Naive thymus-derived CD4-positive, alpha-beta T cell (primary cell): ENCODE measurements at places on chromosomes 11 and 22. TPM values are rescaled to one million over a fixed set of nuclear protein-coding genes. Genes with fewer than 3 reads are reported as not detected.

NECTIN1 gene
- total RNA-seq, result 2.1 TPM

LRRC55 gene
- not detected for total RNA-seq

NXPE1 gene
- not detected for total RNA-seq

VSIG2 gene
- 0.19 and 0.25 TPM in 2 replicates for total RNA-seq

KREMEN1 gene
- total RNA-seq, result not detected in 2 replicates

MPEG1 gene
- 4.2 TPM for total RNA-seq

FZD4 gene
- not detected for total RNA-seq

CCDC87 gene
- total RNA-seq, result not detected

TYR gene
- not detected for total RNA-seq

TMEM191B gene
- total RNA-seq, result 4.2 TPM

IGLL1 gene
- not detected in 2 replicates for total RNA-seq

USP35 gene
- 15.2 TPM for total RNA-seq

LIF gene
- not detected for total RNA-seq

LSP1 gene
- 281 TPM for total RNA-seq

SLC37A2 gene
- total RNA-seq, result 1.9 TPM

PKP3 gene
- not detected in 2 replicates for total RNA-seq

CHRNA10 gene
- 2.5 and 3.4 TPM in 2 replicates for total RNA-seq

TEX12 gene
- not detected for total RNA-seq

GRCh38 chr22:31210556-31211421 is 1.3 kb upstream of the LIMK2 start:
- no peak for DNase-seq

DNA sequence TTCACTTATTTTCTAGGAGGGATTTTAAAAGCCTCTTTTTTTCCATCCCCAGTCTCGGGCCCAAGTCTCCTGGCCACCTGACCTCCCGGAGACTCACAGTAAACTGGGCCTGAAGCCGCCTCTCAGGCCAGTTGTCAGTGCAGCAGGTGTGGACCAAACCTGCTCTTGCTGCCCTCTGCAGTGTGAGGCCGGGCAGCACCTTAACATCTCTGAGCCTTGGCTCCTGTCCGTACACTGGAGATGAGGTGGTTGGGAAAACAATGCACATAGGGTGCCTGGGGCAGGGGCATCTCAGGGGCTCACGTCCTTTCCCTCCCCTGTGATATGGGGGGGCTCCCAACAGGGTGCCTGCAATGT is 45.1 kb downstream of the PHF21B start:
- no peak for DNase-seq

DNA sequence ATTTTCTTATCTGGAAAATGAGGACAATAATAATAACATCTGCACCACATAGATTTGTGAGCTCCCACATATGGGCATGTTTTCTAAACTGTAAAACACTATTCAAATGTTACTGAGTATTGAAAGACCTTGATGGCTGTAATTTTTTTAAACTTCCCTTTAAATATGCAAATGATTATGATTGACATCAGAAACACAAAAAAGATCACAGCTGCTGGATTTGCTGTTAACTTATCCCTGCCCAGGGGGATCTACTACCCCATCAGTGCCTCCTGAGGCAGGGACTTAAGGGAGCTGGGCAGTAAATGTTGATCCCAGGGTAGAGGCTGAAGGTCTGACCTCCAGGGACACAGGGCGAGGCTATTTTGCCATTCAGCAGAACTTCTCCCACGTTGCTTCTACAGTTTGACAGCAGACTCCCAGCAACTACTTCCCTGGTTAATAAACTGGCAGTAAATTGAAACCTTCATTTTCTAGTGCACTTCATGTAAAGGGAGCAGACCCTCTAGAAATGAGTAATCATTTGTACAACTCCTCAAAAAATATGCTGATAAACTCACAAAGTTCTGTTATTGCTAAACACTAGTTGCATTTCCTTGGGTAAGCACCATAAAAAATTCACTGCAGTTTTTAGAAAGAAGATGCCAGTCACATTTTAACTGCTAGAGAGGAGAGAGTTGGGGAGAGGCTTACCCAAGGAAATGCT is 20.3 kb downstream of the TMPRSS5 start:
- no peak for DNase-seq

GRCh38 chr11:28701760-28702449 is 593.7 kb downstream of the METTL15 start:
- no peak for DNase-seq

DNA sequence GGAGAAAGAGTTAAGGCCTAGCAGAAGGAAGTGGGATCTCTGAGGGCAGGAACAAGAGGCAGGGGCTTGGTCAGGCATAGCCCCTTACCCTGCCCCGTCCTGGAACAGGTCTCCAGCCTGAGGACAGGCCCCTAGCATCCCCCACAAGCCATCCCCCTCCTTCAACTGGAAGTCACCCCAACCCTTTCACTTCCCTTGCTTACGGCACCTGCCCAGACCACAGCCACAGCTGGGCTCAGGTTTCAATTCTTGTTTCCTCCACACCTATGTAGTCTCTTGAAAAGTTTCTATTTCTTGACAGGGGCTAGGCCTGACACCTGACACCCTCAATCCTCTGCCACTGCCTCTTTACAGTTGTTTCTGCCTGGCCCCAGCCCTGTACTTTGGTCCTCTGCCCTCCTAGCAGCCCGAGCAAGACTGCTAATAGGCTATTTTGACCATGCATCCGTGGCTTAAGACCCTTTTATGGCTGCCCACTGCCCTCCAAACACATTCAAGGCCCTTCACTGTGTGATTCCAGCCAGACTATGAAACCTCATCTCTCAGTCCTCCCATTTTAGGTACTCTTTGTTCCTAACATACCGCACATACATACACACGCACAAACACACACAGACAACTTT is 10.9 kb upstream of the FCHSD2 start:
- DNase-seq, result peak; percentile 53

DNA sequence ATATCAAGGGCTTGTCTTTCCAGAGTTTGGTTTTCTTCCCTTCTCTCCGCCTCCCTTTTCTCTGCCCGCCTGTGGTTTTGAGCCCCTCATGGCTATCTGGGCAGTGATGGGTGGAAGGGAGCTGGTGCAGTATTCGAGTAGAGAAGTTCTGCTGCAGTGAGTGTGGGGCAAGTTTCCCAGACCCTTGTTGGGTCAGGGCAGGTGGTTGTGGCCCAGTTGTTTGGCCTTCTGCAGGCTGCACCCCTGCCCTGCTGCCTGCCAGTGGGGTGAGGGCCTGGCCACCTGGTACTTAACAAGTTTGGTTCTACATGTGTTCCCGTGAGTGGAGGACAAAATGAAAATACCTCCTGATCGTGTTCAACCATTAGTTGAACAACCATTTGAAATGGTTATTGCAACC is 65.2 kb downstream of the PTPRJ start:
- DNase-seq, result no peak

GRCh38 chr22:32964411-32965057 is 93.6 kb downstream of the SYN3 start:
- DNase-seq, result no peak

- no peak for DNase-seq
These were observed 3.3 kb upstream of the GCAT start for GRCh38 chr22:37804352-37804880.

- no peak for DNase-seq
These were observed 6.0 kb upstream of the MAPK11 start for GRCh38 chr22:50276143-50276542.

DNA sequence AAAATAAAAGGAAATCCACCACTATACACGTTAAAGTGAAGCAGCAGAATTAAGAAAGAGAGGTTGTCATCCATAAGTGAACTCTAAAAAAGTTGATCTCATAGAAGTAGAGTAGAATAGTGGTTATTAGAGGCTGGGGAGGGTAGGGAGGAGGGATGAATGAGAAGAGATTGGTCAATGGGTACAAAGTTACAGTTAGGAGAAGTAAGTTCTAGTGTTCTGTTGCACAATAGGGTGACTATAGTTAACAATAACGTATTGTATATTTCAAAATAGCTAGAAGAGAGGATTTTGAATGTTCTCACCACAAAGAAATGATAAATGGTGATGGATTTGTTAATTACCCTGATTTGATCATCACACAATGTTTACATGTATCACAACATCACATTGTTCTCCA is 72.0 kb downstream of the CD82 start:
- DNase-seq, result no peak

DNA sequence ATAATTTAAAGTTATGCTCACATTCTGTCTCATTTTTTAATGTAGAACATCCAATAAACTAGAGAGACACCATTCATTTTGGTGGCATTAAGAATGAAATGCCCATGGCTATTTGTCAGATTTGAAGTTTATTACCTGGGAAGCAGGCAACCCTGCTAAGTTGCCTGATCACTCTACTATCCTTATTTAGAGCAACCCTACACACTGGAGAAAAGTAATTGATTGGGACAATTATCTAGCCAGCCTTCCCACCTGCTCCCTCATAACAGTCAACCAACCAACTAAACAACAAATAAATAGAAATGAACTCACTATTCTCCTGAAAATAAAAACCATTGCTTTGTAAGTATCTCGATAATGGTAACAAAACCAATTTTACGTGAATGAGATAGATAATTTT is 1129.0 kb upstream of the TENM4 start:
- no peak for DNase-seq

DNA sequence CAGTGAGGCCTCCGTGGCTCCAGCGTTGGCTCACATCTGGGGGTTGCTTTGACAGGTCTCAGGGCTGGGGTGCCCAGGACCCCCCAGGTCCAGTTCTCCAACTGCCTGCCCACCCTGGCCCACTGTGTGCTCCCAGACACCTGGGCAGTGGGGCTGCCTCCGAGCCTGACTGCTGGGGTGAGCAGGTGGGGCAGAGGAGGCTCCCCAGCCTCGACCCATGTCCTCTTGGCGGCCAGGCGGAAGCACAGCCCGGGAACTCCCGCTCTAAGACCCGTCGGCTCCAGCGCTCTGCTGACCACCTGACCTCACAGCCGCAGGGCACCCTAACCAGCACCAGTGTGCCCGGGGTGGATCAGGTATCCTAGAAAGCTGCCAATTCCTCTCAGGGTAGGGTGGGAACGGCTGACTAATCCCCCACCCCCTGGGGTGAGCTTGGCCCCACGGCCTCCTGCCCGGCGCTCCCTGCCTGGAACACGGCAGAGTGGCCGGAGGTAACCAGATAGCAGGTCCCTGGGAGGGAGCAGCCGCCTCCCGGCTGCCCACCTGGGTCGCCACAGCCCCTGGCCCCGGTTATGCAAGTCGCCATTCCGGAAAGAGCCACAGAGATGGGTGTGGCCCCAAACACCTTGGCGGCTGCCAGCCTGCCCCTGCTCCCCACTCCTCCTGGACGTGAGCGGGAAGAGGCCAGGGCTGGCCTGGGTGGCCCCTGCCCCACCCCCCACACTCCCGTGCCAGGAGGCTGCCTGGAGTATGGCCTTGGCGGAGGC is 19.2 kb upstream of the MUC5B start:
- no peak for DNase-seq

DNA sequence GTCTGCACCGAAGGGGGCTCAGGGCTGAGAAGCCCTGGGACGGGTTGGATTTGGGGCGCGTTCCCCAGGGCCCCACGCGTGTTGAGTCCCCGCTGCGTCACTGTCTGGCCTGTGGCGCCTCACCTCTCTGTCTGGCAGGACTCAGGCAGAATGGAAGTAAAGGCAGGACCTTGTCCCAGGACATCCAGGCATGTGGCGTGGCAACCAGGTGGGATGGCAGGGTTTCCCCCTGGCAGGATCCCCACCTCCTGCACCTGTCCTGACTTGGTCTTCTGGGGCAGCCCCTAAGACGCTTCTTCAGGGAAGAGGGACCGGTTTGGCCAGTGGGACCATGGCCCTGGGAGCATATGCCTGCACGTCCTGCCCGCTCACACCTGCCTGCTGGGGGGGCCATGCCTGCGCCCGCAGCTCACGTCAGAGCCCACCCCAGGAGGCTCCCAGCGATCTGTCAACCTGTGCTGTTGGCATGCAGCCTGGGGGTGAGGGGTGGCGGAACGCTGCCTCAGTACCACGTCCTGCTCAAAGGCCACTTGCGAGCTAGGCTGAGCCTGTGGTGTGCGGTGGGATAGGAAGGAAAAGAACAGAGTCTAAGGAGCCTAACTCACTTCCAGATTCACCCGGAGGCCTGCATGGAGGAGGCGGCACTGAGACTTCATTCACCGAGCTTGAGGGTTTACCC is 72.7 kb downstream of the KCNQ1 start:
- DNase-seq, result no peak

DNA sequence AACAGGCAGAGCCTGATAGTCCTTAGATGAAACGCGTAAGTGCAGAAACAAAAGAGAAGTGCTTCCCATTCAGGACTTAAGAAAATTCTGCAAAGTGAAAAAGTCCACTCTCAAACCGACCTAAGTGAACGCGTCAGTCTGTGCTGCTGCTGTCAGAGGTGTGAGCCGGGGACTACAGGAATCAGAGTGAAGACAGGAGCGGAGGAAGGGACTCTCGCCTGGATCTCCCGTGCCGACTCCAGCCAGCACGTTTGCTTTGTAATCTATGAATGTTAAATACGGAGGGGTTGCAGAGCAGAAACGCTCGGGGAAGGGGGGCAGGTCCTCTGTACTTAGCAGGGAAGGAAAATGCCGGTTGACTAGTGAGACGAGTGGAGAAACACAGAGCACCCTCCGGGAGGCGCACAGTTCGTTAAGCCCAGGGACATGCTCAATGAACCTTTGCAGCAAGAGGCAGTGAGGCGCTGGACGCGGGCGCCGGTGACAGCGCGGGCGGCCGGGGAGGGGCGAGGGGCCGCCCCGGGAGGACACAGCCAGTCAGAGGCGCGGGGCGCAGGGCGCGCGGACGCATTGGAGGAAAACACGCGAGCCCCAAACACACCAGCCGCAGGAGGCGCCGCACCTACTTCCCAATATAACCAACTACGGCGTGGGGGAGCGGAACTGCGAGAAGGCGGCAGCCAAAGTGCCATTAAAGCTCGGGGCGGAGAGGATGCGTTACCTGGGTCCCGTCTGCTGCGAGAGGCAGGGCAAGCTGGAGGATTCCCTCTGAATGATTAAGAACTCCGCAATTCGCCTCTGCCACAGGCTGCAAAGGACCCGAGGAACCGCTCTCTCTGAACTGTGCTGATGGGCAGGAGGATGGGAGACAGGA is at the start of gene CNTN5:
Gene CNTN5, plus strand, starts transcription at position 598 of the 874 bp plus-strand sequence.
- DNase-seq, result no peak

- no peak for DNase-seq
These were observed 7.8 kb downstream of the PIK3IP1 start for GRCh38 chr22:31284281-31285155.

GRCh38 chr11:35003658-35004057 is 87.2 kb downstream of the PDHX start:
- DNase-seq, result no peak

DNA sequence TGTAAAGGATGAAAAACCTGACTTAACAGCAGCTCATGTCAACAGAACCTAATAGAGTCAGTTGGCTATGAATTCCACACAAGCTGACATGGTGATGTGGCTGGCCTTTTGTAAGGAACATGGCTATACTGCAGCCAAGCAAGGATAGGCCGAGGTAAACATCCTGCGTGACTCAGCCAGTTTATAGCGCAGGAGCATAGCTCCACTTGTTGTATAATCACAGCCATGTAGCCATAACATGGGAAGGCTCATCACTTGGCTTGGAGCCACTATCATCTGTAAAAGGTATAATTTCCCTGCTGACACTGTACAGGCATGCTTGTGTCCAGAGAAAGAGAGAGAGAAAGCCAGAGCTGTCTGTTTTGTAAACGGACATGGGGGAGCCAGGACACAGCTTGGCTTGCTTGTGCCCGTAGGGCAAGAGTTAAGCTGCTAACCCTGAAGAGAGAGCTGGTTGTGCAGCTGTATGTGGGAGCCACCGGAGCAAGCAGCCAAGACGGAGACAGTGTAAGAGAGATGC is 104.4 kb upstream of the PLET1 start:
- DNase-seq, result no peak

GRCh38 chr22:46355996-46356471 is 20.5 kb downstream of the TRMU start:
- DNase-seq, result no peak

- no peak for DNase-seq
These were observed 252.6 kb downstream of the BRD1 start for GRCh38 chr22:49574881-49575702.
